ENCODE measurements at places on chromosomes 6 and 20.

DNA sequence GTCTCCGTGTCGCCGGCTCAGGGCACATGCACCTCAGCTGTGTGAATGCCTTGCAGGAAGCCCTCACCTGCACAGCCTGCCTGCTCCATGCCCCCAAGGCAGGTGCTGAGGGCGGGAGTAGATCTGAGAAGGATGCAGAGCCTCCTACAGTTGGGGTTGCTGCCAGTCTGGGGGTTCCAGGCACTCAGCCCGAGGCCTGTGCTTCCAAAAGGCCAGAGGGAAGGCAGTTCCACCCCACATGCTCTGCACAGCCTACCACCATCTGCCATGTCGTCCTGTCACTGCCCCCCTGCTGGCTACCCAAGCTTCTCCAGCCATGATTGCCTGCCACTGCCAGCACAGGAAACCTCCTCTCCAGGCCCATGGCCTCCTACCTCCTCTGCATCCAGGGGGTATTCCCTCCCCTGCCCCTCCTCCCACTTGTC is 19.3 kb downstream of the ACSS1 start:
- no peak for DNase-seq

DNA sequence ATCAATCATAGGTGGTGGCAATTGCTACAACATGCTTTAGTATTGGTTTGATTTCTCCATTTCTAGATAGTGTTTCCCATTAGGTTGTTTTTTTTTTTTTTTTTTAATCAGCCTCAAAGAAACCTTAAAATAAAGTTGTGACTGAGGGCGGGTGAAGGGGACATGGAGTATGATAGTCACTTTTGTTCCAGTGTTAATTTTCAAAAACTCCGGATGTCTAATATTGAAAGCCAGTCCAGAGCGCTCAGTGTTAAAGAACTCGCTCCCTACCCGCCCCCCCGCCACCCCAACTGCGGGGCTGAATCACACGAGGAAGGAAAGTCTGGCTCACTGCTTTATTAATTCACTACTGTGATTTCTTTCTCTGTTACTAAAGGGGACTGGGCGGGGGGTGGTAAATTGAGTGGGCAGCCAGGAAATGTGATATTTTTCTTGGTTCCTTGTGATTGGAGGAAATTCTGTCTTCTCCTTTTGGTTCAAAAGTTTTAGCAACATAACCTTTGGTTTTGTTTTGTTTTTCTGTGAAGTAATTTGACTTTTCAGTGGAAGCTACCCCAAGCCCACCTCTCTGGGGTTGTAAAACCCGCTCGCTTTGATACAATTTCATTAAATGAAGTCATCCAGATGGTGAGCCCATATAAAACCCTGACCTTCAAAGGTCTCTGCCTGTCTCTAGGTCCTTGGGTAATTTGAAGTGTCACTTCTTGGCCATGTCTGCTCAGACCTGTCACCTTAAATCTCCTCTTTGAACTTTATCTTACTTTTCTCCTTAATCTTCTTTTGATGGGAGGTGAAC is 38.0 kb downstream of the TNFAIP3 start:
- no peak for DNase-seq

DNA sequence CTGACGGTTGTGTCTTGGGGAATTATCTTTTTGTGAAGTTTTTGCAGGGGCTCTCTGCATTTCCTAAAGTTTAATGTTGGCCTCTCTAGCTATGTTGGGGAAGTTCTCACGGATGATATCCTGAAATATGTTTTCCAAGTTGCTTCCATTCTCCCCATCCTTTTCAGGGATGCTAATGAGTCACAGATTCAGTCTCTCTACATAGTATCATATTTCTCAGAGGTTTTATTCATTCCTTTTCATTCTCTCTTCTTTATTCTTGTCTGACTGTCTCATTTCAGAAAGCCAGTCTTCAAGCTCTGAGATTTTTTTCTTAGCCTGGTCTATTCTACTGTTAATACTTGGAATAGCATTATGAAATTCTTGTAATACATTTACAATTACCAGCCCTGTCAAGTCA is 61.3 kb downstream of the UNC5CL start:
- DNase-seq, result no peak

DNA sequence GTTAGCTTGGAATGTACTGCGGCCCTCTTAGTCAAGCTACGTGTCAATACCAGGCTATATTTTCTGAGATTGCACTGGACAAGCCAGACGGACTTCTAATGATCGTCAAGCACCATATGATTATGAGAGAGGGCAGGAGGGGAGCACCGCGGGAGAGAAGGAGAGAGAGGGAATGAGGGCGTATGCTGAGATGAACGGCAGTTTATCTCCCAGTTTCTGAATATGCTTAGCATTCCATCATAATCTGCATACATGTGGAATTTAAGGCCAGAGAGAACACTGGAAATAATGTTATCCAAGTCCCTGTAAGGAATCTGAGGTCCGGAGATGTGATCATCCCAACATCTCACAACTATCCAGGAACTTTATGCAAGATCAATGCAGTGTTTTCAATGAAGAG is 60.2 kb downstream of the BFSP1 start:
- DNase-seq, result no peak

GRCh38 chr20:14860410-14860814 is 523.0 kb upstream of the FLRT3 start:
- DNase-seq, result peak; percentile 63

GRCh38 chr6:43547222-43547621 is 28.6 kb downstream of the XPO5 start:
- no peak for DNase-seq

DNA sequence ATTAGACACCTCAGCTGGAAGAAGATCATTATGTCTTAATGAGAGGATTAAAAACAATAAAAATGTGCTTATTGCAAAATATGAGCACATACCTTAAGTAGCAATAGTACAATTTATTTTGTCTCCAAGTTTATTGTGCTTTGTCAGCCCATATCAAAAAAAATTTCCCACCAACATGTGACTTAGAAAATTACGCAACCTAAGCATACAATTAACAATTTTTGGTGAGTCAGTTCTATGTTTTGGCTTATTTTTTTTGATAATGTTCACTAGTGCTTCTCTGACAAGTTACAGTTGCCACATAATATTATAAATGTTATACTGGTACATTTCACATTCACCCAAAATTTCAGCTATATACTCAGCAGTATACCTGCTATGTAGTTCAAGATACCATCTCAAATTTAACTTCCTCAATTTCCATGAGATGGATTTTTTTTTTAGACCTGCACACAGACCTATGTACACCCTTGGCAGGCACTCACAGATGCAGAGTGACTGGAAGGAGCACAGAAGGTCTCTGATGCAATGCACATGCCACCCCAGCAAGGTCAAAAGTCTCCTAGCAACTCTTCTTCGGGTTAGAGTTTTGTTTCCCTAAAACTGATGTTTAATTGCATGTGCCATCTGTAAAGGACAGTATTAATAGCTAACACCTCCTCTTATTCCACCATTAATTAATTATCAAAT is 112.4 kb downstream of the PRKN start:
- DNase-seq, result no peak
